ENCODE measurements at places on chromosomes 2 and 18. TPM values are rescaled to one million over a fixed set of nuclear protein-coding genes. Genes with fewer than 3 reads are reported as not detected.

GRCh38 chr2:113791697-113792590, 35.5 kb upstream of the SLC35F5 start:
- DNase-seq: no peak

- no peak for DNase-seq
Observed at GRCh38 chr2:12350821-12351220, 365.9 kb upstream of the TRIB2 start.

The TDRD15 gene
- total RNA-seq: not detected

DNA sequence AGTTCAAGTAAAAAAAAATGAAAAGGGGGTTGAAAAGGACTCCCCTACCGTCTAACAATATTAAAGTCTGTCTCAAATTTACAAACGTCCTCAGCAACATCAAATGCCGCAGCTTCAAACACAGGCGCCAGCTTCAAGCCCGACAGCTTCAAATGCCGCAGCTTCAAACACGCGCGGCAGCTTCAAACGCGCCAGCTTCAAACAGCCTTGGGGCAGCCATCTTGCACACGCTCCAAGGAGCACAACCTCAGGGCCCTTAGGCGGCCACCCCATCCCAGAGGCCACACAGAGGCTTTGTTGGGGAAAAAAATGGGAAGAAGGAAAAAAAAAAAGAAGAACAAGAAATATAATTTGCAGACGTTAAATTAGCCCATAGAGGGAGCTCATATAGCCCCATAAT, 244.4 kb upstream of the VRK2 start:
- no peak for DNase-seq

The MBD1 gene
- total RNA-seq: 40.8 TPM

DNA sequence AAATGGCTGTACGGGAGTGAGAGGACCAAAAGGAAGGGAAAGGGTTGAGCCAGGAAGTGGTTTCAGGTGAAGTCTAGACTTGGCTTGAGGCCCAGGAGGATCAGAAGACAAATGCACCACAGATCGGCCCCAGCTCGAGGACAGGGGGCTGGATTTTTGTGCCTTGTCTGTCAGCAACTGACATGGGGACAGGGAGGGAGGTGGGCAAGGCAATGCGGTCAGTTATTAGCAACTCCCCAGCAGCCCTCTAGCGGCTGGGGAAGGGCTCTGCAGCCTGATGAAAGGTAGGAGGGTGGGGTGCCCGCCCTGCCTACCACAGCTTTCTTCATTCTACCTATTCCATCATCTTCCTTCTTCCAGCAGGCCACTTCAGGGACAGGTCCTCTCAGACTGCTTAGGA, 50.0 kb downstream of the CPO start:
- DNase-seq: no peak

DNA sequence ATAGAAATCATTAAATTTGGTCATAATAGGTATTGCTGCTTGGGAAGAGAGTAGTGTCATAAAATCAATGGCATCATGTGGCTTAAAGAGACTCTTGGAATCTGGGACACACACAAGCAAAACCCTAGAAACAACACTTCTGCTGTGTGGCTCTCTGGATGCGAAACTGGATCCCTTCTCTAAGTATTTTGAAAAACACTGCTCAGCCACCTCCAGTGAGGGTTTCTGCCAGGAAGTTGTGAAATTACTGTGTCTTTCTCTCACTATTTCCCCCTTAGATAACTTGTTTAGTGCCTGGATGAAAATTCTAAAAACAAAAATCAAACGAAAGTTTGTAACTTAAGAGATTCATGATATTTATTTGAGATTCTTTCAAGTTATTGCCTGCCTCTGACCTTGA, 163.8 kb downstream of the RHBDD1 start:
- no peak for DNase-seq

DNA sequence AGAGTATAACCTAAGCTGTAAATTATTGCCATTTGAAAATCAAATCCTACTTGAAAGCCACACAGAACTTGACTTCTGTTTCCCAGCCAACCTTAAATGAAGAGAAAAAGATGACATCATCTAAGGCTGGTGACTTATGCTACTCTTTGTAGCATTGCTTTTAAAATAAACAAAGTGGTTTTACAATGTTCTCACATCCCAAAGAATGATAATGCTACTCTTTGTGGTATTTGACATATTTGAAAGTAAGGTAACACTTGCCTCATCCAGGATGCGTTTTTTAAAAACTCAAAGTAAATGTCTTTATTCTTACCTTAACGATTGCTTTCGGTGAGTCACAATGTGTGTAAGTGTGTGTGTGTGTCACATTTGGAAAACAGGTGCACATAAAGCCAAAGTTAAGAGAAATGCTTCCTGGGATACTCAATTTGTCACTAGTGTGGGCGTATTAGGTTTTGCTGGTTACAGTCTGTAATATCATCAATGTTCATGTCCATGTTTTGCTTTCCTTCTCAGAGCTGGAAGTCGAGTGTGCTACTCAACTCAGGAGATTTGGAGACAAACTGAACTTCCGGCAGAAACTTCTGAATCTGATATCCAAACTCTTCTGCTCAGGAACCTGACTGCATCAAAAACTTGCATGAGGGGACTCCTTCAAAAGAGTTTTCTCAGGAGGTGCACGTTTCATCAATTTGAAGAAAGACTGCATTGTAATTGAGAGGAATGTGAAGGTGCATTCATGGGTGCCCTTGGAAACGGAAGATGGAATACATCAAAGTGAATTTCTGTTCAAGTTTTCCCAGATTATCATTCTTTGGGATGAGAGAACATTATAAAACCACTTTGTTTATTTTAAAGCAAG, 2.6 kb downstream of the PMAIP1 start:
- no peak for DNase-seq

- no peak for DNase-seq
Observed at GRCh38 chr2:171046048-171046560, 114.6 kb downstream of the TLK1 start.

DNA sequence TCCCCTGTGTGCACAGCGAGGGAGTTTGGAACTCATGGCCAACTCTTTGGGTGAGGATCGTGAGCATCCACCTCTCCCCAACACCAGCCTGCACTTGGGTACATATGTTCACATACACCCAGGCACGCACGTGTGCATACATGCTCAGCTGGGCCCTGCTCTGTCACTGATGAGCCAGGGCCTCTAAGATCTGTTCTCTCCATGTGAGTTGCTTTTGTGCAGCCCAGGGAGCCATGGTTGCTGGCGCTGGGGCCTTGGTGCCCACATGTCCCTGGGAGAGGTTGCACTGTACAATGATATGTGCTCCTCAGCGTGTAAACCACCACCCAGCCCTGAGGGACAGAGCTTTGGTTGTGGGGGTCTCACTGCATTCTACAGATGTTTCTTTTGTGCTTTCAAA, 44.1 kb downstream of the KLHL29 start:
- no peak for DNase-seq

DNA sequence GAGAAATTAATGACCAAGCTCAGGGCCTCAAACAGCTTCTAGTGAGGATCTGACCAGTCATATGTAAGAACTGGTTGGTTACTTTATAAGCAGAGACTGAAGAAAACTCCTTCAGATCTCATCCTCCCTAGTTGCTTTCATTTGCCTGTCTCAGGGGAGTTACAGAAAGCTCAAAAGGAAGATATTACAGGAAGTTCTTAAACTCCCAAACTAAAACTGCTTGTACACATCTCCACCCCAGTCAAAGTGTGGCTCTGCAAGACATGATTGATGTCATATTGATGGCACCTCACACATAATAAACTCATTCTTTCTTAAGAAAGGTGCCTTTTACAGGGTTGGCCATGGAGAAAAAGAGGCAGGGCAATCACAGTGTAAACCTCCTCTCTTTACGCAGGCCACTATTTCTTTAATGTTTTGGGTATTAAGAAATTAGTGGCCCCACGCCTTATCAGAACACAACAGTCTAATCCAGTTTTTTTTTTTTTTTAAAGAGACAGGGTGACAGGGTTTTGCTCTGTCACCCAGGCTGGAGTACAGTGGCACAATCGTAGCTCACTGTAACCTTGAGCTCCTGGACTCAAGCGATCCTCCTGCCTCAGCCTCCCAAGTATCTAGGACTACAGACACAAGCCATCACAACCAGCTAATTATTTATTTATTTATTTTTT, 62.6 kb upstream of the STK17B start:
- no peak for DNase-seq

DNA sequence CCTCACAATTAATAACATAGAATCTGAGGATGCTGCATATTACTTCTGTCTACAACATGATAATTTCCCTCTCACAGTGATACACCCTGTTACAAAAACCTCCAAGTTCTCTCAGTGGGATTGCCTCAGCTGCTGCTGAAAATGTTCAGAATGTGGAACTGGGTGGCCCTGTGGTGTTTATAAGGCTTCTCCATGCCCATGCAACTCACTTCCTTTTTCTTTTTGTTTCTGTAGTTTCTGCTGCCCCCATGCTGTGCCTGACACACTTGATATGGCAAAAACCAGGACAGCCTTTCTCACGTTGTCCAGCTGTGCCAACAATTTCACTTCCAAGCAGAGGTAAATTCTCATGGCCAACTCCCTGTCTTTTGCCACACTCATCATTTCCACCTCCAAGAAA, 206.2 kb downstream of the RPIA start:
- peak; percentile 14 for DNase-seq

DNA sequence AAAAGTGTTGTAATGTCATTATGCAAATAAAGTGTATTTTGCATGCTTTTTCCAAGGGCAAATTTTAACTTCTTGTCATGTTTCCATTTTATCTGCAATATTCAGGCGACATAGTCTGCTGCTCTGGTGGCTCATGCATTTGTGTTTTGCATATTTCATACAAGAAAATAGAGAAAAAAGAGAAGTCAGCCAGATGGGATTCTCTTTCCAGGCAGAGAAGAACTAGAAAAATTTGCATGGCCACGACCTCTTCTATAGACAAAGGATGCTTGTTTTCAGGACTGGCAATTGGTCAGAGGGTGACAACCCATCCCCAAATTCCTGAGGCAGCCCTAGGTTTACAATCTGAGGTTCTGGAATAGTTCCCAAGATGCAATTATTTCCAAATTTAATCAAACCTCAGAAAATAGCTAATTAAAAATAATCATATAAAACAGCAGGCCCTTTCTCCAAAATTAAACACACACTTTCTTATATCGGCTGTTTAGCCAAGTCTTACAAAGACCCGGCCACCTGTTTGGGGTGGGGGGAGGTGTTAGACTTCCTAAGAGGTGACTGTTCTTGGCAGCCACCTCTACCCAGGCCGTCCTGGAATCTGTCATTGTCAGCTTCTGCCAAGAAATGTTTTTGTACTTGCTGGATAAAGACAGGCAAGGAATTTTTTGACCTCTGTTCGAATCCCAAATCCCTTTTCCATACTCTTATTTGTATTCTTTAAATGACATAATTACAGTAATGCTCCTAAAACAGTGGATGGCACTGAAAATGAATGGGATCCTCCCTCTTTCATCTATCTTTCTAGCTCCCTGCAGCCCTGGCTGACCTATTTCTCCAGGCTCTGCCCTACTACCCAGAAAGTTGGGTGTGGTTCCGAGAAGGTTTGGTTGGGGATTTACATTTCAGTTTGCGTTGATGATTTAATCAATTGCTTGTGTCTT, 20.8 kb upstream of the SOS1 start:
- DNase-seq: peak; percentile 69

DNA sequence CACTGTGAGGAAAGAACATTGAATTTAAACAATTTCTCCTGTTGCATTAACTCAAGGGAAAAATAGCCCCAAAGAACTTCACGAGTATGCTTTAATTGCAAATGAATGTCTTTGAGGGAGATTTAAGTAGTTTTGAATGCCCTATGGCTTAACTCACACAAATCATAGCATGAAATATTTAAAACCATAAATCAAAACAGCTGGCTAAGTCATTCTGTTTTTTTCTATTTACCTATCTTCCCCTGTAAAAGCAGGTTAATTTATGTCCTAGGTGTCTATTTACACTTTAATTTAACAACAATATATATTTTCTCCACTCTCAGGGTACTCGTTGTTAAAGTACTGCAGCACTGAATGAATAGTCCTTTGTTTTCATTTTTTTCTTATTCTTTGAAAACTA, 118.8 kb upstream of the PIEZO2 start:
- no peak for DNase-seq

DNA sequence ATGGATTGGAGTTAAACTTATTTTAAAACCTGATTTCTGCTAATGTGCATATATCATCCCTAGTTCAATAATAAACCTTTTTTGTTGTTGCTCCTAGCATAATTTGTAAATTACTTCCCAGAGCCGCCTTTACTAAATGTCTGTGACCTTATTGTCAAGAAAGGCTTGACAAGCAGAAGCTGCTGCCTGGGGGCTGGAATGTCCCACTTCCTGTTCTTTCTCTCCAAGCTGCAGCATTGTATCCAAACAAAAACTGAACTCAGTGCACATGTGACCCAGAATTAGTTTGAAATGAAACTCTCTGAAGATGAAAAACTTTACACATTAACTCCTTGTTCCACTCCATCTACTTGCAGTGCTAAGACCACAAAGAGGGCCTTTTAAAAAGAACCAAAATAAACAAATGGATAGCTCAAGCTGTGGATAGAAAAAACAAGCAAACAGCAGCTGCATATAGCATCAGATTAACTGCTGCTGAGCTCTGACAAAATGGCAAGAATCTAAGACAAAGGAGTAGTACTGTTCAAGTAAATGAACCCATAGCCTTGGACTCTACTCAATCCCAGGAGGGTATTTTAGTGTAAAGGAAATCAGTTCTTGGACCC, 99.8 kb upstream of the NEUROD1 start:
- DNase-seq: peak; percentile 82

DNA sequence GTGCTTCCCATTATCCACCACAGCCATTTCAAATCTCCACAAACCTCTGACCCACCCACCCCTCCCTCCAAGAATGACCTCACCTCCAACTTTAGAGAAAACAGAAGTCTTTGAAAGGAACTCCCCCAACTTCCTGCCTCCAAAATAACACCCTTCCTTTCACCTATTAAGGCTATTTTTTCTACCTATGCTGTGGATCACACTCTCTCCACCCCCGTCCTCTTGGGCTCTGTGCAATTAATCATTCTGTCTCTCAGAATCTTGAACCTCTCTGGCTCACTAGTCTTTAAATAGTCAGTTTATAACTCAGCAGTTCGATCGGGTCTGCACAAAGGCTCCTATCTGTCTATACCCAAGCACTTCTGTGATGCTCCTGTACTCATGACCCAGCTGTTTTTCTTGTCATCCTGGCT, 37.3 kb upstream of the XPO1 start:
- DNase-seq: no peak

- peak; percentile 71 for DNase-seq
Observed at GRCh38 chr18:25876330-25876948, 214.0 kb downstream of the SS18 start.

The RUFY4 gene
- 0.27 TPM for total RNA-seq

DNA sequence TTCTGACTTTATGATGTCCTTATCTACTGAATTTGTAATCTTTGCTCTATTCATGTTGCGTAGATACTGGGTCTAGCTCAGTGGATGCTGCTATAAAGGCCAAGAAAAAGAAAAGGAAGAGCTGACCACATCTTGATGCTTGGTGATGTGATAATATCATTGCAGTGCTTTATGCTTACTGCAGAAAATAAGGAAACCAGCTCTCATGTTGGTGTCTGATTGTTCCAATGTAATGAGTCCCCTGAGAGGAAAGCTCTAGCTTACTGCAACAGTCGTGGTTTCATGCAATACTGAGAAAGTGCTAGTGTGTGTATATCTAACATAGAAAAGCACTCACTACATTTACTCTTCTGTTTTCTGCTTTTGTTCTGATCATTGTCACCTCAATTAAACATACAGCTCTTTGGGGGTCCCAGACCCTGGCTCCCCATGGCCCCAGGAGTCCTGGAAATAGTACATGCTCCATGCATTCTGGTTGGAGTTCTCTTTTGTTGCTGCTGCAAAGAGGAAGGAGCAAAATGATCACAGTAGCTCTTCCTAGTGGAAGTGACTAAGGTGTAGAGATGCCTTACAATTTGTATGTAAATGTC, 338.8 kb downstream of the CYRIA start:
- DNase-seq: peak; percentile 25

Measured in muscle of leg (tissue), 16 donors.